ENCODE measurements at places on chromosomes 12 and 14.

- no peak for DNase-seq
These were observed 55.1 kb upstream of the BCL11B start for GRCh38 chr14:99327050-99327449.

DNA sequence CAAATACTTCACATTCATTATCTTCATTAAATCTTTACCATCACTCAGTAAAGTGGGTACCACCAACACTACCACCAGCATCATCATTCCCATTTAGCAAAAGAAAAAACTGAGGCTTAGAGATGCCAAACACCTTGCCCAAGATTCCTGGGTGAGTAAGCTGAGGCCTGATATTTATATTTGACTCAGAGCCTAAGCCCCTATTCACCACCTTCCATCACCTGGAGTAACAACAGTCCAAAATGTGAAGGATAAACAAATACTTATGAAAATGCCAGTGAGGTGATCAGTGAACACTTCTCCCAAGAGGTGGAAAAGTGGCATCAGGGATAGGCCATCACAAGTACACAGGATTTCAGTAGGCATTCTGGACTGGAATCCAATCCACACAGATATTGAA is 3.7 kb downstream of the SLC38A1 start:
- DNase-seq, result no peak

- no peak for DNase-seq
These were observed 9.6 kb downstream of the BAG5 start for GRCh38 chr14:103552846-103553210.

DNA sequence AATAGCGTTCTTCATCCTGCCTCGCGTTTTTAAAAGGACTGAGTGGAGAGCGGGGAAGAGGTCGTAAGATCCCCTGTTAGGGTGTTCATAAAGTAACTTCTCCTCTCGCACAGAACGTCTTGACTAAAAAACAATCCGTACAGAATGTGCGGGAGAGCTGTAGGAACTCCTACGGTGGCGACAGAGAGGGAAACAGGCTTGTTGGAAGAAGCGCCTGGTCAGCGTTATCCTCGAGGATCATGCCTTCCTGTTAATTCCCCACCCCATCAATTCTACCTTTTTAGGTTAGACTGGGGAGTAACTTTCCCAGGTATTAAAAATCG is 399 bp upstream of the WASHC4 start:
- DNase-seq, result no peak

DNA sequence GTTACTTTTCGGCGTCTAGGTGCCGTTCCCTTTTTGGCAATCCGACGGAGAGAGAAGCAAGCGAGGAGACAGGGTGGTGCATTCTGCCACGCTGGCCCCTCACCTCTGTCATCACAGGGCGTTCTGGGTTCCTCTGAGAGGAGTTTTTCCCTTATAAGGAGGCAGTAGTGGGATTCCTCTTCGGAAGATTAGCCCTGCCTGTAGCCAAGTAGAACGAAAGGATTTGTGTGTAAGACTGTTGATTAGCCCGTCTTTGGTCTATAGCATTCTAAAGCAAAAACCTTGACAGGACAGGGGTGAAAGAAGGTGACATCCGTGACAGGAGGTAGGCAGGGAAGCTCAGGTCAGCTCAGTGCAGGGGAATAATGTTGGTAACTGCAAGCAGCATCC is 9.1 kb upstream of the NEMF start:
- DNase-seq, result peak; percentile 80

DNA sequence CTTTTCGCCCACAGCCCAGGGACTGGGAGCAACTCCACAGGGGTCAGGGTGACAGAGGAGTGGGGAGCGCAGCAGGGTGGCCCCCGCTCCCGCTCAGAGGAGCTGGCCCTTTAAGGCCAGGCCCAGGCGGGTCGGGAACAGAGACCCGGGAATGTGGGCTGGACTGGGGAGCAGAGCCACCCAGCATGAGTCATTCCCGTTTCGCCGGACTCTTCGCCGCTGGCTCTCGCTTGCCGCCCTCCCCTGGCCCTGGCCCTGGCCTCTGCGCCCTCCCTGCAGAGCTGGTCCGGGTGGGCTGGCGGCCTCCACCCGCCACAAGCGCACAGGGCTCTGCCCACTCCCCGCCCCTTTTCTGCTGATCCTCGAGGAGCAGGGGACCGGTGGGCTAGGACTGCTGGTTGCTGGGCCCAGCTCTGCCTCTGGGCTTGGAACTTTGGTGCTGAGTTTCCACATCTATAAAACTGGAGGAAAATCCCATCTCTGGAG is 92.8 kb downstream of the NINJ2 start:
- DNase-seq, result no peak

DNA sequence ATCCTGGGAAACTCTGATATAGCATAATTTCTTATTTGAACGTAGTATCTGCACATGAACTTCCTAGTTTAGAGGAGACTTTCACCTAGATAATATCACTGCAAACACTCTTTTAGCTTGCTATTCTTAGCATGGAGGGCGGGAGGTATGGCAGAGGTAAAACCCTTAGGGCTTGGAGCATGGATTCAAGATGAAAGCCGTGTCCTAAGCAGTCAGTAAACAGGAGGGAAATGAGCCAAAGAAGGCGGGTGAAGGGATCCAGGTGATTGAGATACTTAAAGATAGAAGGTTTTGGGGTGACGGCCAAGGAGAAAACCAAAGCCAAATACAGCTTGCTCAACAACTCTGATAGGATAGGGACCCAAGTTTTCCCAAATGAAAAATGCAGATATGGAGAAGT is 107.1 kb upstream of the BCAT1 start:
- DNase-seq, result no peak

DNA sequence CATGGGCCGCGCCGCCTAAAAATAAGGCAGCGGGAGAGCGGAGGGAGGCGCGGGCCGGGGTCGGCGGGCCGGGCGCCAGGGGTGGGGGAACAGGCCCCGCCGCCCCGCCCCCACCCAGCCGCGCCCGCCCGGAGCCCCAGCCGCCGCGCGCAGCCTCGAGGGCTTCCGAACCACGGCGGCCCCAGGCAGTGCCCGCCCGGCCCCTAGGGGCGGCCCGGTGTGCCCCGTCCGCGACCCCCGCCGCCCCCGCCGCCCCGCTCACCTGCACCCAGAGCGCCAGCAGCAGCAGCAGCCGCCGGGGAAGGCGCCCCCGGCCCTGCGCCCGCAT is 519 bp downstream of the JAG2 start:
- no peak for DNase-seq

DNA sequence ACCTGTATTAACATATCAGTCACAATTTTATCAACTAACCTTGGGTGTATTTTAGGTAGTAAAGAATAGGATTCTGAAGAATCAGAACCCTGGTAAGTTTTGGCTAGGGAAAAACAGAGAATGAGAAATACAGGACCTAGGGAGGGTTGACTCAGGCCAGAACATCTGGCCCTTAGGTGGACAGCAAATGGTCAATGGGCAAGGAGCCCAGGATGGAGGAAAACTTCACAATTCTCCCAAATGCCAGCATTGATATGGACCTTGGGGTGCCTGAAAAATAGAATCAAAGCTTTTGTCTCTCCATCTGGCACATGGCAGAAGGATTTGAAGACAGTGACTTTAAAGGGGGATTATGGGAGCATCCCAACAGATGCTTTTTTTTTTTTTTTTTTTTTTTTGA is 32.7 kb upstream of the PRPF39 start:
- DNase-seq, result no peak

- DNase-seq, result no peak
These were observed 1.8 kb upstream of the AQP5 start for GRCh38 chr12:49959685-49960473.

DNA sequence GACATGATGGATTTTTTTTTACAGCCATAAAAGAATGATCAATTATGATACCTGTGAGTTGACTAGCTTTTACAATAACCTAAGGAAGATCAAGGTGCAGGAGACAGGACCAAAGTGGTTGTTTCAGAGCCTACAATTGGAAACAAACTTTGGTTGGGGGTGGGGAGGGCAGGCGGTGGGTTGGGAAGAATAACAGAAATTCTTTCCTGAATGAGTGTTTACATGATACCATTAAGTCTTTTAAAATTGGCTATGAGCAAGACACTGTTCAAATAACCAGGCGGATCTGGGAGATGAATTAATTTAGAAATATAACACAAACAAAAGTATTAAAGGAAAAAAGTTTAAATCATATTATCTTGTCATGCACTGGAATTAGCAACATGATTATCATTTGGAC is 7.2 kb downstream of the NFYB start:
- no peak for DNase-seq

DNA sequence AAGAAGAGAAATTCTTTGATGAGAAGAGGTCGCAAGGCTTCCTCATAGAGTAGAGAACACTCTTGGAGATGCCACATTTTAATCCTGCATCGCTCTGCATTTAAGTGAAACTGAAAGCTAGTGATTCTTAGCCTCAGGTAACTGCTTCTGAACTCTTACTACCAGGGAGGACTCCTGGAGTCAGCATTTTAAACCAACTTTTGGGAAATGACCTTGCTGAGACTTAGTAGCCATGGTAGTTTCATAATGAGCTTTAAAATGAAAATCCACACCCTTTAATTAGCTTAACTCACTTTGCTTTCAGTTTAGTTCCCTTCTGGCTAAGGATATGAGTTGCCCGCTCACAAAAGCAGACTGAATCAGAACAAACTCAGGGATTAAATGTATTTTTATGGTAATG is 80.3 kb downstream of the SYNE2 start:
- DNase-seq, result no peak

DNA sequence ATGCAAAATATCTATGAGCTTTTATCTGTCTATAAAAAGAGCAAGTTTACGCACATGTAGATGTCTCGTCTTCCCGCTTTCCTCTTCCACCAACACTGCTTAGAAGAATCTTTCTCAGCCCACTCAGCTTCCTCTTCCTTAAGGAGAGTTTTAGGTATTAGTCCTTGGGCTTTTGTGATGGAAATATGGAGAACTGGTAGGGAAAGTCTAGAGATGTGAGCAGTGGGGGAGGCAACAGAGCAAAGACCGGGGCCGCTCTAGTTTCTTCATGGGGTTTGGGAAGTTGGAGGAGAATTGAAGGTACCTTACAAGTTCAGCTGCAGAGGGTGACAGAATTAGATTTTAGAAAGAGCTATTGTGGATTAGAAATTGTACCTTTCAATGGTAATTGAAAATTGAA is 56.3 kb upstream of the CPNE8 start:
- DNase-seq, result no peak

GRCh38 chr12:54603173-54603814 is 14.8 kb upstream of the PPP1R1A start:
- peak; percentile 78 for DNase-seq

- no peak for DNase-seq
These were observed 22.2 kb downstream of the CCDC63 start for GRCh38 chr12:110869026-110869425.

GRCh38 chr12:117067638-117068037 is 31.6 kb downstream of the TESC start:
- no peak for DNase-seq

DNA sequence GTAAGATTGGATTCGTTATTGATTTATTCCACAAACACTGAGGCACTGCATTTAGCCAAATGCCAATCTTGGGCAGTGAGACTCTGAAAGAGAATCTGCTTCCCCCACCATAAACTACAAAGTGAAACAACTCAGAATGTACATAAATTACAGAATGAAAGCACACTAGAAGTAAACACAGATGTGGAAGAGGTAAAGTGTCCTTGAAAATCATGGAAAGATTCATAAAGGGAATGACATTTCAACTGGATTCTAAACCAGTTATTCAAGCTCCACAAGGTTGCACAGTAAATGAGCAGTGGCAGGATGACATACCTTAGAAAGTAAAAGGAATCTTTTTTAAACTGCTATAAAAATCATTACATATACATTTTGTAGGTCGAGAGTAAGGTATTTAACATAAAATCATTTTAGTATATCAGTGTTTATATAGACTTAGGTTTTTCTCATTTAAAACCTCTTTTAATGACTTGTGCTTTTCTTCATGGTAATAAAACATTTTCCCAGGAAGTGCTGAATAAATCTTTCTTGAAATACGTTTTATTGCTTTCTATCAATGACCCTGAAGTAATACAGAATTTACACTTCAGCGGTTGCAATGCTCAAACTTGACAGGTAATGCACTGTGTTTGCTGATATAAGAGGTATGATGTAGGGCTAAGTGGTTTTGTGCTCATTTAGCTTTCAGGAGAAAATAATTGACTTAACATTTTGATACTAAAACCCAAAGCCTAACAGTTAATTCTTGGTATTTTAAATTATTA is 270.6 kb downstream of the NAV3 start:
- DNase-seq, result no peak

GRCh38 chr12:12282761-12283425 is 16.0 kb upstream of the LRP6 start:
- DNase-seq, result no peak
